ENCODE measurements at places on chromosomes 16 and 17.

DNA sequence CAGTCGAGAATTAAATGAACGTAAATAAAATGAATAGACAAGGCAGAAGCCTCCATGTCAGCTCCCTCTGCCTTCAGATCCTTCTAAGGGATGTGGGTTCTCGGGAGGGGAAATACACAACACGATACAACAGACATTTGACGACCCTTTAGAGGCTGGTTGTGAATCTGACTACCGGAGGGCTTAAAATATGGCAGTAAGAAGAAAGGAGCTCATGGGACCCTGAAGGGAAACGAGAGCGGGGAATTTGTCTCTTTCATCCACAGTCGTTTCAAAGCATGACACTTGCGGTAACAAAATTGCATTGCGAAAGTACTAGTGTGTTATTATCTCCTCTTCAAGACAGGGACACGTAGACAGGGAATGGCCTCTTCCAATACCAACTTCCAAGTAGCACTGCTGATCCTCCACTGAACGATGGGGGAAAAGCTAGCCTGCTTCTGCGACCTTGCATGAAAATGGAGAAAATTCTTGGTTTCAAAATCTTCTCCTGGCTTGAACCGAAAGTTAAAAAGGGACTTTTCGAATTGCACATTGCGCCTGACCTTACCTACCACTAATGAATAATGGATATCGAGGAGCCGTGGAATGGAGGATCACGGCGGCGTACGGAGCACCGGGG is 1.2 kb upstream of the TNRC6C start:
- no peak for DNase-seq

- DNase-seq: no peak
These were observed 6.2 kb downstream of the CD2BP2 start for GRCh38 chr16:30348929-30349328.

- no peak for DNase-seq
These were observed 79.3 kb downstream of the BANP start for GRCh38 chr16:88030498-88030897.

- no peak for DNase-seq
These were observed 136.0 kb upstream of the C17orf78 start for GRCh38 chr17:37239690-37240334.

DNA sequence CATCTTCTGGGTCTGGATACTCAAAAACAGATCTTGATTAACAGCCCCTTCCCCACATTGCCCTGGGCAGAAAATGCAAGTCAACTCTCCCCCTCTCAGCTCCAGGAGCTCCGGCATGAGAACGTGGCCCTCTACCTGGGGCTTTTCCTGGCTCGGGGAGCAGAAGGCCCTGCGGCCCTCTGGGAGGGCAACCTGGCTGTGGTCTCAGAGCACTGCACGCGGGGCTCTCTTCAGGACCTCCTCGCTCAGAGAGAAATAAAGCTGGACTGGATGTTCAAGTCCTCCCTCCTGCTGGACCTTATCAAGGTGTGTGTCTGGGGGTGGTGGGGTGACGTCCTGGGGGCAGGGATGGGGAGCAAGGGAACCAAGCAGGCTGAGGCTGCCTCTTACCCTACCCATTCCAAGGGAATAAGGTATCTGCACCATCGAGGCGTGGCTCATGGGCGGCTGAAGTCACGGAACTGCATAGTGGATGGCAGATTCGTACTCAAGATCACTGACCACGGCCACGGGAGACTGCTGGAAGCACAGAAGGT is 9.7 kb downstream of the GUCY2D start:
- peak; percentile 51 for DNase-seq

DNA sequence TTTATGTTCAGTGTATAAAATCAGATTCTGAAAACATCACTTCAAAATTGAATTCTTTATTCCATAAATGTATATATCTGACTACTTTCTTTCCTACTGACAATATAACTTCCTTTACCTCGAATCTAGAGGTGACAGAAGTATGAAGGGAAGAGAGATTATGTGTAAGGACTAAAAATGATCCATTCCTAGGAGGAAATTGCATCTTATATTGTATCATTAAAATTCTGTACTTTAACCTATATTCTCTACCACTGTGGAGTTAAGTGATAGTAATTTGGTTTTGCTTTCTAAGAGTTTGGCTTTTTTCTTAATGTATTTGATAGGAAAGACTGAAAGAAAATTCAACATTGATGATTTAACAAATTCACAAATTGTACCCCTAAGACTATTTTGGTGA is 11.4 kb downstream of the MYH4 start:
- DNase-seq: no peak

DNA sequence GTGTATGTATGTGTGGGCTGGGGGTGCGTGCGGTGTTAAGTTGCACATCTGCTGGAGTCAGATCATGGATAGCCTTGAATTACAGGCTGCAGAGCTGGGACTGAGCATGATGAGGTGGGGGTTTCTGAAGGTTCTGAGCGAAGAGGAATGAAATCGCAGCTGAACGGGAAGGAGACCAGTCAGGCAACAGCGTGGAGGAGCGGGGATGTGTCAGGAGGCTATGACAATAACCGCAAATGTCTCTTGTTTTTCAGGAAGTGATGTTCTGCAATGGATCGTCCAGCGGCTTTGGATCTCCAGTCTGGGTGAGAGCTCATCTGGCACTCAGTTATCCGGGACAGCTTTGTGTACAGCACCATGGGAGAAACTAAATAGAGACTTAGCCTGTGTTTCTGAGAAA is 20.9 kb downstream of the RGS9 start:
- peak; percentile 48 for DNase-seq

DNA sequence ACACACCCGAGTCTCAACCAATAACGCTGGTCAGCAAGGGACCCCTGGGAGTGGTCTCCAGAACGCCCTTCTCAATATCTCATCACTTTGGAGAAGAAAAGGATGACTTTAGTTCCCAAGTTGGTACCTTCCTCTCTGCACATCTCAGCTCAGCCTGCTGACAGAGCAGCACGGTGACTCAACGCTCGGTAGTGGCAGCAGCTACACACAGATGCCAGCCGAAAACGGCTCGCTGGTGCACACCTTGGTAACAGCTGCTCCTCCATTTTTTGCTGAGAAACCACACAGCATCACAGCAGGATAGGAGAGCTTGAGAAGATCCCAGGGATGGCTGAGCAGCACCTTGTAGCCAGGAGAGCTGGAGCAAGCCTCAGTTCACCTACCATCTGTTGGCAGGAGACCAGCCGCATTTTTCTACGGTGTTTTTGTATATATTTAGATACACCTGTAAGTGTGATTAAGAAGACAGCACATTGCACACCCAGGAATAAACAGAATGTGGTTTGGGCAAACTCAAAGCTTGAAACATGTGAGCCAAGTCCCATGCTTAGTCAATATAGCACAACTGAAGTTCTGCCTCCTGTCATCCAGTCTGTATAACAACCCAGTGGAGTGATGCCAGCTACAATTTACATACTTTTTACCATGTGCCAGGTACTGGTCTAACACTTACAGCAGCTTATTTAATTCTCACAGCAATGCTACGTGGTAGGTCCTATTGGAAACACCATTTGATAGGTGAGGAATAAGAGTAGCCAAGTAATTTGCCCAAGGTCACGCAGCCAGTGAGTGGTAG is 83.8 kb upstream of the ERCC4 start:
- DNase-seq: no peak

- no peak for DNase-seq
These were observed 68.1 kb downstream of the TMEM132E start for GRCh38 chr17:34647511-34647910.

DNA sequence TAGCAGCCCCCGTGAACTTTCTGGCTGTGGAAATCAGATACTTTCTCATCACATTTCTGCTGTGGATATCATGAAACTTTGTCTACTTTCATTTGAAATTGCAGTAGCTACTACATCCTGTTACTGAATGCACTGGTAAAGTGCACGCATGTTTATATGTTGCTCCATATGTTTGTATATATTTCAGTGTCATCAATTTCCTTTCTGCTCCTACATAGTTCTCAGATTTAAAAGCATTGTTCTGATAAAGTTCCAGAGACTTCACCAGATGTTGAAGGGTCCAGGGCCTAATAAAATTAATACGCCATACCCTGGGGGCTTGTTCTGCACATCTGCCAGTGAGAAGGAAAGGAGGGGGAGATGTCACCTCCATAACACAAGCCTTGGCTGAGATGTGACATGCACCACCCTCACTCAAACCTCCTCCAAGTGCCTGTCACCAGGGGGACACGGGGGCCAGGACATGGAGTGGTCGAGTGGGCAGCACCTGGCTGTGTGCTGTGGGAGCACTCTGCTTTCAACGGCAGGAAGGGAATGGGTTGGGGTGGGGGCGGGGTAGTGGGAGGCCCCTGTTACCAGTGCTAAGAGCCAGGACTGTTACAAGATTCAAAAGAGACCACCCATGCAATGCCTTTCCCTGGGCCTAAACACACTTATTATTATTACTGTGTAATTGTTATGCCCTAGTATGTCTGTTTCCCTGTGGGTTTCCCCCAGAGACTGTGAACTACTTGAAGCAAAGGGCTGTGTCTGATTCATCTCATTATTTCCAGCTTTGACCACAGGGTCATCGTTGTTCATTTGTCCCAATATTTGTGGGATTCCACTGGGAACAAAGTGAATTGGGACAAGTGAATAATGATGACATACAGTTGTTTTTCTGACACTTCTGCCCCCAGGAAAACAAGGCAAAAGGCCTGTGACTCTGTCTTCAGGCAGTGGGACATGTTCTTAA is 193.4 kb downstream of the FOXL1 start:
- DNase-seq: no peak

GRCh38 chr17:17090642-17091103 is 48.4 kb downstream of the MPRIP start:
- no peak for DNase-seq

GRCh38 chr16:11682655-11683096 is 14.4 kb downstream of the SNN start:
- DNase-seq: no peak

DNA sequence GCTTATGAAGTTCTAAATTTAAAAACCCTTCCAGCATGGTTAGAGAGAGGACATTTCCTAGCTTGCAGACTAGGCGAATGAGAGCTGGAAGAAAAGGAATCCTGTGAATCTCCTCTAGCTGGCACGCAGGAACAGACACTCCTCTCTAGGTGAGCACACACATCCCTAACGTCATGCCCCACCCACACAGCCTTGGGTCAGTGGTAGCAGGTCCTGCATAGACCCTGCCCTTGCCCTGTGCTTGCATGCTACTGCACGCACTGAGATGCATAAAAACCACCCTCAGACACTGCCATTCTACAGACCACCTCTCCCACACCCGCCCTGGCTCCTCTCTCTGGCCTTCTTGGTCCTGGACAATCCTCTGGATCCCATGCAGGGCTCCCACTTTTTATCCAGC is 23.5 kb downstream of the CES1 start:
- peak; percentile 40 for DNase-seq

DNA sequence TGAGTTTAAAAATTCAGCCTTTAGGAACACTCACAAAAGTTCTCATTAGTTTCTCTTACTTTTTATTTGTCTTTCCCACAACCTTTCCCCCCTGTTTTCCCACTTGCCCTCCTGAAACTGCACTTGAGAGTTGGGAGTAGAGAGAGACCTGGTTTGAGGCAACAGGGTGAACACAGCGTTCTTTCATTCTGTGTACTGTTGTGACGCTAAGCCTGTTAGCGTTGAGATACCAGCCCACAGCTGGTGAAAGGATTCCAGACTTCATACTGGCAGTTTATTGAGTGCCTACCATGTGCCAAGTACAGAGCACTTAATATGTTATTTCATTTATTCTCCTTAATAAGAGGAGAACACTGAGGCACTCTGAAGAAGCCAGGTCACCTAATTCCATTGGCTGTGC is 10.3 kb downstream of the TNRC6C start:
- DNase-seq: no peak
